ENCODE measurements at places on chromosomes 13 and 19. TPM values are rescaled to one million over a fixed set of nuclear protein-coding genes. Genes with fewer than 3 reads are reported as not detected.
A peak's percentile ranks its signal among the peaks of the same experiment; 100 is the strongest.

The ZNF132 gene
- total RNA-seq, result 5.4 TPM

The ACP7 gene
- total RNA-seq, result not detected

The MICOS13 gene
- total RNA-seq, result 143 TPM

The CASP14 gene
- not detected for total RNA-seq

The TMTC4 gene
- total RNA-seq, result 7.8 TPM

The UCHL3 gene
- 22.9 TPM for total RNA-seq

The LGALS7B gene
- not detected for total RNA-seq

The FCER2 gene
- not detected for total RNA-seq

- no peak for DNase-seq
These were observed 13.6 kb upstream of the IFT88 start for GRCh38 chr13:20553311-20553710.

GRCh38 chr13:101346161-101346560 is 70.1 kb downstream of the NALCN start:
- DNase-seq, result no peak

DNA sequence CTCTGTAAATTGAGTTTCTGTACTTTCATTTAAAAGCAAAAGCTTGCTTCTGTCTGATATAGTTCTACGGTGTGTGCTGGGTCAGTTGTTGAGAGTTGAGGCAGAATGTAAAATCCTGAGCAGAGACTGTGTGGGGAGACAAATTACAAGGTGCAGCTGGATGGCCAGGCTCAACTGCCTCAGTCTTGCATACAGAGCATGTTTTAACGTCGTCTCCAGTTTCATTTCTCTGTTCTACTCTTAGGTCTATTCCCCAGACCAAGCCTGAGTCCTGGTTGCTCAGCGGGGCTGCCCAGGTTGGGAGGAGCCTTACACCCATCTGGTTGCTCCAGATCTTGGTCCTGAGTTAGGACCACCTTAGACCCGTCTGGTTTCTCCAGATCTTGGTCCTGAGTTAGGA is 54.4 kb upstream of the MEDAG start:
- DNase-seq, result no peak

DNA sequence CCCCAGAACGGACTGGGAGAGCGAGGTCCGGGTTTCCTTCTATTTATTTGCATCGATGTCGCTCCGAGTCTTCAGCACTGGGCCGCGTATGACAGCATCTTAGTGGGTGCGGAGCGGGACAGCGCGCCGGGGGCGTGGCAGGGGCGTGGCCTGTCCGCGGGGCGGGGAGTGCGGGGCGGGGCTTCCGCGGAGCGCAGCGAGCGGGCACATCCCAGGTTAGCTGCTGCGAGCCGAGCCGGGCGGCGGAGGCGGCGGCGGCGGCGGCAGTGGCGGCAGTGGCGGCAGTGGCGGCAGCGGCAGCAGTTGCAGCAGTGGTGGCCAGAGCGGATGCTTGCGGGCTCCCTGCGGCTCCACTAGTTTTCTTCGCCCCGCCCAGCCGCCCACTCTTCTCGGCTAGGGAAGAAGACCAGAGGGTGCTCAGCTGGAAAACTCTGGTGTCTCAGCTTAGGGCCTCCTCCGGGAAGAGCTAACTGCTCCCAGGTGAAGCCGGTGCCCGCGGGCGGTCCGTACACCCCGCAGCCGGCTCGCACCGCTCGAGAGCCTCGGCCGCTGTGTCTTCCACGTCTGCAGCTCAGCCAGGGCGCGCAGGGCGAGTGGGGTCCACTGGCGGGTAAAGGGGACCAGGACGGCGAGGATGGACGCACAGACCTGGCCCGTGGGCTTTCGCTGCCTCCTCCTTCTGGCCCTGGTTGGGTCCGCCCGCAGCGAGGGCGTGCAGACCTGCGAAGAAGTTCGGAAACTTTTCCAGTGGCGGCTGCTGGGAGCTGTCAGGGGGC is at the start of gene GPC5:
Gene GPC5 (plus strand): TSS at position 209 of the 776 bp plus-strand sequence.
- peak; percentile 90 for DNase-seq

DNA sequence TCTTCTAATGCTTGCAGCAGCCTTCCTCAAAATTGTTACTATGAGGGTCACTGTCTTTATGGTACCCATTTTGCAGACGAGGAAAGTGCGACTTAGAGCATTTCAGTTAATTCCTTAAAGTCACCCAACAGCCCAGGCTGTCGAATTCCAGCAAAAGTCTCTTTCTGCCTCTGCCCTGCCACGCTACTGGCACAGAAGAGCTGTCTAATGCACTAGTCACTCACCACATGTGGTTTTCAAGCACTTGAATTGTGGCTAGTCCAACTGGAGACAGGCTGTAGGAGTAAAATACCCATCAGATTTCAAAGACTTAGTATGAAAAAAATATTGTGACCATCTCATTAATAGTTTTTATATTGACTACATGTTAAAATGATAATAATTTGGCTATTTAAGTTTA is 1.7 kb downstream of the FPR1 start:
- DNase-seq, result no peak

DNA sequence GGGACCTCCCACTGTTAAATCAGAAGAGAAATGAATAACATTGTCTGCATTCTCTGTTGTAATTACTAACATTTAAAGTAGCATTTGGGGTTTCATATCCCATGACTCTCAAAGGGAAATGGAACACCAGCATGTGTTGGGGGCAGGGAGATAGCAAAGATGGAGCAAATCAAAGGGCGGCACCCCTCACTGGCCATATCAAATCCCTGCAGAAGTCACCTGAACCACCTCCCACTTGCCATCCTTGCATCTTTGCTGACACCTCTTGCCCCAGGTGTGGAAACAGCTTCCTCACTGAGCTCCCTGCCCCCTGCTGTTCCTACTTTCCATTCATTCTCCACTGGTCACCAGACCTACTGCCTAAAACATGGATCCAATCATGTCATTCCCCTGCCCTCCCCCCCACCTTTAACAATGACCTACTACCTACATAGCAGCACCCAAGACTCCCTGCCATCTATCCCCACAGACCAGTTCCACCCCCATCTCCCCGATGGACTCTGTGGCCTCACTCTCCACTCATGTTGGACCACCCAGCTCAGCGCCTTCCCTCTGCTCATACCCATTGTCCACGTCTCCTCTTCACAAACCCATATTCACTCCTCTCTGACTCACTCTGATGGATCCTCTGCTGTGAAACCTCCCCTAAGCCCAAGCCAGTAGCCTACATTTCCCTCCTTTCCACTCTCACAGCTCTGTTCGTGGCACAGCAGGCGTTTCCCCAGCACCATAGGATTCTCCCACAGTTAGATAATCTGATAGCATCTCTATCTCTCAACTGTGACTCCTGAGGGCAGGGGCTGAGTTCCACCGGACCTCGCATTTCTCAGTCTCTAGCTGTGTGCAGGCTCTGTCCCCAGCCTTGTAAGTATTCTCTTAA is 55.9 kb downstream of the DLEU7 start:
- no peak for DNase-seq

DNA sequence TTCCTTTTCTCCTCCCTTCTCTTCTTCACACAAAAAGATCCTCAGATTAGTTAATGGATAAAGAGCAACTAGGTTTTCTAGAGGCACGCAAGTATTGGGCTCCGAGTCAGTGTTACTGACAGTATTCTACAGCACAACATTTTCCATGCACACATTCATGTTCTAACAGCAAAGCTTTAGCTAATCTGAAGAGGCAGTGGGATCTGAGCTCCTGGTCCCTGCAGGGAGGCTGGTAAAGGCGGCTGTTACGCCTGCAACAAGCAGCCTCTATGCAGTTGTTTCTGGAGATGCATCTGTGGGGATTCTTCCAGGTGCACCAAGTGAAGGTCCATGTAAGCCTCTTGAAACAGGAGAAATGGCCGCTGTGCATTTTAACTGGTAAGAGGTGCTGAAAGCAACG is 143.8 kb downstream of the EFNB2 start:
- DNase-seq, result no peak

- no peak for DNase-seq
These were observed 220.9 kb upstream of the CSNK1A1L start for GRCh38 chr13:37326334-37326733.

GRCh38 chr13:33806470-33807248 is 11.3 kb upstream of the RFC3 start:
- DNase-seq, result no peak

DNA sequence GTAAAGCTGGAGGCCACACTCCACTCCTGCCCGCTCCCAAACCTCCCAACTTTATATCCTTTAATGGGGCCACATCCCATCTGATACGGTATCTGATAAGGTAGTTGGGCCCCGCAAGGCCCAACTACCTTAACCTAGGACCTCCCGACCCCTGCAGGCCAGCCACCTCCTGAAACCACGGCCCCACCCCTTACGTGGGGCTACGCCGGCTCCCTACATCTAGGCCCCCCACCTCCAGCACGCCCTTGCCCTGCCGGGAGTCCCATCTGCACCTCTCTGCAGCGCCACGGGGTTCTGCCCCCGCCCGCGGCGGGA is 2.2 kb downstream of the IGFLR1 start:
- DNase-seq, result no peak

- DNase-seq, result no peak
These were observed 159.0 kb upstream of the FNDC3A start for GRCh38 chr13:48816700-48817099.

- peak; percentile 81 for DNase-seq
These were observed 83.2 kb upstream of the MCF2L start for GRCh38 chr13:112885782-112886268.

DNA sequence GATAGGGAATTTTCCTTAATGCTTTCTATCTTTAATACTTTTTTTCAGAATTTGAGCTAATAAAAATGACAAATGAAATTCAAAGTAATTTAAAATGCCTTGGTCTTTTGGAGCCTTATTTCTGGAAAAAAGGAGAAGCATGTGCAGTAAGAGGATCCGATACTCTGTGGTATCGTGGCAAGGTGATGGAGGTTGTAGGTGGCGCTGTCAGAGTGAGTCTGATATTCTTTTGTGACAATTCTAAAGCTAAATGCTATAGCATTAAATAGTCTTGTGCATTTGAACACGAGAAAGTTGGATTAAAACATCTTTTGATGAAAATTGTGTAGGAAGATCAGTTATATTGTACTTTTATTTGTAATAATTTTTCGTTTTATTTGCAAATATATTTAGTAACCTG is 95.0 kb downstream of the RNF17 start:
- DNase-seq, result no peak

GRCh38 chr13:24716446-24716845 is 36.2 kb downstream of the ATP12A start:
- DNase-seq, result no peak

GRCh38 chr13:93559718-93560117 is 333.1 kb downstream of the GPC6 start:
- DNase-seq, result no peak

- no peak for DNase-seq
These were observed 274.0 kb upstream of the SOX1 start for GRCh38 chr13:111792956-111793355.

DNA sequence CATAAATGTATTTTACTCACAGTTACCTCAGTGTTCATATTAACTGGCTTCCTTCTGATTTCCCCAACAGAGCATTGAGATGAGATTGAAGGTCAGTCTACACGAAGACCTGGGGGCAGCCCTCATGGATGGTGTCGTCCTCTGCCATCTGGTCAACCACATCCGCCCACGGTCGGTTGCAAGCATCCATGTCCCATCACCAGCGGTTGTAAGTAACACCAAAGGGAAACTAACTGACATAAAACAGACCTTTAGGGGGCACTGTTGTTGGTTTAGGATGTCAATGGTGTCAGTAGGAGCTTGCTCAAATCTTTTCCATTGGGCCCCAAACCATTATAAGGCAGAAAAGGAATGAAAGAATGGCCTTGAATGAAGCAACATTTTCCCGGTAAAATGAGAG is 68.2 kb downstream of the ESD start:
- no peak for DNase-seq

DNA sequence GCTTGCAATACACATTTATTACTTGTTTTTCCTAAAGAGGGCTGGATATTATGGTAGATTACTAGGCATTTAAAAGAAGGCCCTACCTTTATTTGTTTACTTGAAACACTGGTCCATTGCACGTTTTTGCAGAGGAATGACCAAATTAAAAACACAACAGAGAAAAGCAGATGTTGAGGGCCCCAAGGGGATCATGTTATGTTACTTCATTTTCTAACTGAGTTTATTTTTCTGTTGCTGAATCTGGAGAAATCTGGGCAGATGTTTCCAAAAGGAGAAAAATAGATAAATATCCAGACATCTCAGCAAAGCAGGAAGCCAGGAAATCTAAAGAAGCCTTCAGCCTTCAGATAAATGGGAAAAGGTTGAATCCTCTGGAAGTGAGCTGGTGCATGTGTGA is 353.0 kb downstream of the NDFIP2 start:
- no peak for DNase-seq

DNA sequence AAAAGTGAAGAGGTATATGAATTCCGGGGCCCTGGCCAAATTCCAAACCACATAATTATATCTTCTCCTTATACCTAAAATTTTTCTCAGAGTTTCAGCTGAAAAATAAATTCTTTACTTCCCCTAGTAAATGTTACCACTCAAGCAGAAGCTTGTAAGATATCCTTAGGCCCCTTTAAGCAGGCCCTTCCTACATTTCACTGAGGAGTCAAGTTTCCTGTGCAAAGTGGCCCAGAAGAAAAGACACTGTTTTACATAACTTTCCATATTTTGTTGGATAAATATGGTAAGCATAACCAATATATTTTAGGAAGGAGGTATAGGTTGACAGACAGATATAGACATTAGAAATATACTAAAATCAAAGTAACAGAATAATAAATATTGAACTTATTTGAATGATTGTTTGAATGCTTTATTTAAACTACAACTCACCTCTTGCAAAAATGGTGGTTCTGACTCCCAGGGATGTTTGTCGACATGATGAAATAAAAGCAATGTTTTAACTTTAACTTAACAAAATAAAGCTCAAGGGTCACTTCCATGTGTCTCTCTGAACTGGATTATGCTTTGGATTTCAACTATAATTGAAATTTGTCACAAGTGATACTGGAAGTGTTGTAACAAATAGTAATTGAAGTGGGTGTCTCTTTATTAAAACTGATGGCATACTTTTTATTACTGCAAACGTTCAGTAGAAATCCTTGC is 141.2 kb downstream of the SPRY2 start:
- no peak for DNase-seq

DNA sequence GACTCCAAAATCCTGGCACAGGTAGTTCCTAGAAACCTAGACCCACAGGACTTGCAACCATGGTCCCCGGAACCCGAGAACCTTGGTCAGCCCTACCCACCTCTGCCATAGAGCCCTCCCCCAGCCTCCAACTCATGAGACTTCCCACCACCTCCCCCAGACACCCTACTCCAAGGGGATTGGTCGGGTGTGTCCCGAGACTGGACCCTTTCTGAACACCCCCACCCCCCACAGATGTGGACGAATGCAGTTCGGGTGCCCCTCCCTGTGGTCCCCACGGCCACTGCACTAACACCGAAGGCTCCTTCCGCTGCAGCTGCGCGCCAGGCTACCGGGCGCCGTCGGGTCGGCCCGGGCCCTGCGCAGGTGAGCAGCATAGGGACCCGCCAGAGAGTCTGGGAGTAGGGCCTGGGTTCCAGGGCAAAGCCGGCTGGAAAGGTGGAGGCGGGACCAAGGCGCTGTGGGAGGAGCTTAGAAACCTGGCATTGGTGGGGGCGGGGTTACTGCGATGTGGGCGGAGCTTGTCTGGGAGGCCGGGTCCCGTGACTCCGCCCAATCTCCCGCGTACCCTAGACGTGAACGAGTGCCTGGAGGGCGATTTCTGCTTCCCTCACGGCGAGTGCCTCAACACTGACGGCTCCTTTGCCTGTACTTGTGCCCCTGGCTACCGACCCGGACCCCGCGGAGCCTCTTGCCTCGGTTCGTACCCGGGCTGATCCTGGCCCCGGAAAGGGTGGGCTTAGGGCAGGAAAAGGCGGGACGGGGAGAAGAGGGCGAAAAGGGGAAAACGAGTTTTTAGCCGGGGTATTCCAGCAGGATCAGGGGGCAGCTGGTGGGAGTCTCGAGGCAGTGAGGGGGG is 11.9 kb downstream of the LTBP4 start:
- no peak for DNase-seq

All from cardiac septum (tissue), 1 donor.